ENCODE measurements at places on chromosomes 2 and 18. TPM values are rescaled to one million over a fixed set of nuclear protein-coding genes. Genes with fewer than 3 reads are reported as not detected.
A peak's percentile ranks its signal among the peaks of the same experiment; 100 is the strongest.

The EVX2 gene
- not detected for total RNA-seq

The CABLES1 gene
- 24.9 TPM for total RNA-seq

The NOL4 gene
- total RNA-seq: 0.67 TPM

GRCh38 chr2:201769666-201770373, 10.9 kb downstream of the ALS2 start:
- peaks cover 2% of the 10 kb centered on the region for H3K4me1 ChIP-seq
- peaks cover 7% of the 10 kb centered on the region for H3K36me3 ChIP-seq
- H3K4me3 ChIP-seq: no peak overlapping the region

DNA sequence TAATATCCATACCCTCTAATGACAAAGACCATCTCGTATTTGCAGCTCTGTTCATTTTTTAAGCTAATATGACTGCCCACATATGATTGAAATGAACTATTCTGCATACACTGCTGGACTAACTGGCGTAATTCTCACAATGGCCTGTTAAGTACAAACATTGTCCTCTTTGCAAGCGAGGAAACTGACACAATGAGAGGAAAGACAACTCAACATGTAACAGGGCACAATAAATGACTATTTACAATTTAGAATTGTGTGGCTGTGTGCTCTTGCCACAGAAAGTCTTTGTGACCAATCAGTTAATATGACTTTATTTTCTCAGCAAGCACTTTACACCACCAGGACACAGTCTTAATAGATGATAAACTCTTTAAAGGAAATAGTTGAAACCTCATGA, 498.0 kb downstream of the CNTNAP5 start:
- H3K27ac ChIP-seq: peak overlapping the region; percentile 25
- H3K36me3 ChIP-seq: no peaks in the 10 kb centered on the region
- H3K4me3 ChIP-seq: no peak overlapping the region
- H3K27me3 ChIP-seq: no peaks in the 10 kb centered on the region

- peaks cover 4% of the 10 kb centered on the region for H3K4me1 ChIP-seq
- no peak overlapping the region for H3K27ac ChIP-seq
- no peak for DNase-seq
These were observed 100.1 kb upstream of the MAP4K4 start for GRCh38 chr2:101597347-101597944.

- peaks cover 8% of the 10 kb centered on the region for H3K4me1 ChIP-seq
- no peaks in the 10 kb centered on the region for H3K27me3 ChIP-seq
- H3K27ac ChIP-seq: no peak overlapping the region
- H3K36me3 ChIP-seq: peaks cover 3% of the 10 kb centered on the region
These were observed 521.8 kb upstream of the ID2 start for GRCh38 chr2:8159966-8160603.

DNA sequence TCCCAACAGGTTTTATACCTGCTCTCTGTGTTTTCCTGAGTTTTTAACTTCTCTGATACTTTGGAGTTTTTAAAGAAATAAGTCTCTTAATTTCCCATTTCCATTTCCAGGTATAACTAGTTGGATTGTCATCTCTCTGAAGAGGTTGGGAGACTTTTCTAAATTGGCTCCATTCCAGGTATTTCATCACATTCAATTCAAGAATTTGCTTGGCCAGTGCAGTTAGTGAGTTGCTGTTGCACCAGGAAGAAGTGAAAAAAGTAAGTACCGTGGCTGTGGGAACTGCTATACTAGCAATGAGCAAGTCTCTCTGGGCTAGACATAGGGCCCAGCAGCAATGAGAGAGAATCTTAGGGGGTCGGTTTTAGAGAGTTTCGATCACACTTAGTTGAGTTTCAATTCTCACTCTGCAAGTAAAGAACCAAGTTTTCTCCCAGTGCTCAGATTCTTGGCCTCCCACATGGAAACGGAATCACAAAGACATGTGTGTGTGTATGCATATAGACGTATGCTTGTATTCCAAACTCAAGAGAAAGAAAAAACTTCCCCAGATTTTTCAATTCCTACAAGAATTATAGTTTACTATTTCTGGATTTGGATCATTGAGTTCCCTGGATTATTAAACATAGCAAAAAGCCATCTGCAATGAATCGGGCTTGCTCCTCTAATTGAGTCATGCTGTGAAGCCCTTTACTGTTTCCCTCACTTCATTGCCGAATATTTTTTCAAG, 894.4 kb downstream of the BCL11A start:
- H3K27me3 ChIP-seq: peaks cover 2% of the 10 kb centered on the region
- H3K4me1 ChIP-seq: no peaks in the 10 kb centered on the region
- DNase-seq: no peak

DNA sequence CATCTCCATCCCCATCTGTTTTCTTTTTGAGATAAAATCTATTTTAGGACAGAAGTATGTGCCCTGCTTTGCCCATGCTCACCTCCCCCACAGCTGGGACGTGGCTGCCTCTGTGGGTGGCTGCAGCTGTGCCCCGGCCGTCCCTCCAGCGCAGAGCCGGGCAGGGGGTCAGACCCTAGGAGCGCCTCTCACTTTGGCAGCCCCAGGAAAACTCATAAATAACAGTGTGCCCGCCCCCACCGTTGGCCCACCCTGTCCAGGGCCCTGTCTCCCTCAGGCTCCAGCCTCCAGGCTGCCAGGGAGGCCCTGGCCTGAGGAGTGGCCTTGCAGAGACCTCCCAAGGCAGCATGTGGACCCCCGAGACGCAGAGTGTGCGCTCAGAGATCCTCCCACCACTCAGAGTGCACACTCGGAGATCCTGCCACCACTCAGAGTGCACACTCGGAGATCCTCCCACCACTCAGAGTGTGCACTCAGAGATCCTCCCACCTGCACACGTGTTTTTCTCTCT, 178.1 kb downstream of the TWIST2 start:
- DNase-seq: no peak
- no peaks in the 10 kb centered on the region for H3K36me3 ChIP-seq
- peaks cover 3% of the 10 kb centered on the region for H3K27me3 ChIP-seq
- H3K4me3 ChIP-seq: no peak overlapping the region

- no peak overlapping the region for H3K27ac ChIP-seq
- no peaks in the 10 kb centered on the region for H3K36me3 ChIP-seq
- no peak for DNase-seq
These were observed 236.8 kb downstream of the GRB14 start for GRCh38 chr2:164384434-164384833.

DNA sequence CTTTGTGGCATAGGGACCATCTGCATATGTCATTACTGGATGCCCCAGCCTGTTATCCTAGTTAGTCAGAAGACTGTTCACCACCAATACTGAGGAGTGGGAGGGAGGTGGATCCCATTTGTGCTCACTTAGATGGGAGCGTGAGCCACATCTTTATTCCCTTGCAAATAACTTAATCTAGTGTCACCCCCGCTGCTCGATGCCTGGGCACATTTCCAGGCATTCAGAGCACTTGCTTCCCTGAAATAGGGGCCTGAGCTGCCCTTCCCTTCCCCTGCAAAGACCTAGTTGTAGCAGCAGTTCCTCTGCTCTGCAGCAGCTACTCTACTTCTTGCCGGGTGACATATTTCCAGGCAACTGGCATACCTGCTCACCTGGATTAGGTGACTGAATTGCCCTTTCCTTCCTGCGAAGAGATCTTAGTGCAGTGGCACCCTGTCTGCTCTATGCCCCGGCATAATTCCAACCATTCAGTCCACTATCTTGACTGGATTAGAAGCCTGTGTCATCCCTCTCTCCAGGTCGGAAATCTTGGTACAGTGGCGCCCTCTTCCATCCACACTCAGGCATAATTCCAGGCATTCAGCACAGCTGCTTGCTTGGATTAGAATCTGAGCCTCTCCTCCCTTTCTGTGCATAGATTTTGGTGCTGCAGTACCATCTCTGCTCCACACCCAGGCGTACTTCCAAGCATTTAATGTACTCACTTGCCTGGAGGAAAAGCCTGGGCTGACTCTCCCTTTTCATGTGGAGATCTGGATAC, 1389.1 kb upstream of the TMEFF2 start:
- H3K36me3 ChIP-seq: no peaks in the 10 kb centered on the region
- no peak overlapping the region for H3K27ac ChIP-seq
- peak; percentile 39 for DNase-seq
- no peaks in the 10 kb centered on the region for H3K4me1 ChIP-seq
- no peak overlapping the region for H3K4me3 ChIP-seq
- no peaks in the 10 kb centered on the region for H3K27me3 ChIP-seq

DNA sequence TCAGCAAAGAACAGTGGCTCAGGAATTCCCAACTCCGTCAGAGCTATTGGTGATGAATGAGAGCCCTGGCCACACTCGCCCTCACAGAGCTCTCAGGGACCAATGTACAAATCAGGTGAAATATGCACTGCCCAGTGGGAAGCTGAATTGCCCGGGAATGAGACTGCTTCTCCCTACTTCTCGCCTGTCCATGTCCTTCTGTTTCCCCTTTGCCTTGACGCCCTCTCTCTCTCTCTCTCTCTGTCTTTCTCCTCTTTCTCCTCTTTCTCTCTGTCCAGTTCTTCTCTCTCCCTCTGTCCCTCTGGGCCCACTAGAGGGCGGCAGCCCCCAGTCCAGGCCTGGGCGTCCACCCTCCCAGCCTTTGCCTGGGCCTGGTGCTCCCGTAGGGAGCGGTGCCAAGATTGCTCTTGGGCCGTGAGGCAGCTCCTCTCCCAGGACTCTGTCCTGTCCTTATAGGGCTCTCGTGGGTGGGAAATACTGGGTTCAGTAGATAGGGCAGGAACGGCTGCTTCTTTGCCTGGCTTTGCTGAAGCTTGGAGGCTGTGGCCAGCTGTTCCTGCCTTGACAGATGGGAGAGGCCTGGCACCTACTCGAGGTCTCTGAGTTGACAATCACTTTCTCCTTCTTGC, 28.4 kb upstream of the PUM2 start:
- H3K36me3 ChIP-seq: no peaks in the 10 kb centered on the region
- no peak overlapping the region for H3K4me3 ChIP-seq
- H3K27ac ChIP-seq: no peak overlapping the region

GRCh38 chr18:72128649-72129048, 415.5 kb downstream of the CBLN2 start:
- no peak for DNase-seq
- H3K36me3 ChIP-seq: no peaks in the 10 kb centered on the region
- no peak overlapping the region for H3K4me3 ChIP-seq

GRCh38 chr18:63192126-63192884, 127.3 kb downstream of the BCL2 start:
- H3K27me3 ChIP-seq: no peaks in the 10 kb centered on the region
- no peak for DNase-seq
- H3K4me1 ChIP-seq: peaks cover 2% of the 10 kb centered on the region
- no peak overlapping the region for H3K27ac ChIP-seq
- no peak overlapping the region for H3K4me3 ChIP-seq

GRCh38 chr2:98775146-98775986, 44.4 kb upstream of the MGAT4A start:
- H3K27ac ChIP-seq: no peak overlapping the region
- H3K36me3 ChIP-seq: peaks cover 4% of the 10 kb centered on the region
- peaks cover 11% of the 10 kb centered on the region for H3K27me3 ChIP-seq
- H3K4me1 ChIP-seq: peaks cover 7% of the 10 kb centered on the region
- no peak overlapping the region for H3K4me3 ChIP-seq

GRCh38 chr2:126668254-126668653, 12.3 kb downstream of the GYPC start:
- H3K36me3 ChIP-seq: peaks cover 25% of the 10 kb centered on the region
- H3K27ac ChIP-seq: no peak overlapping the region
- peaks cover 16% of the 10 kb centered on the region for H3K27me3 ChIP-seq
- peaks cover 27% of the 10 kb centered on the region for H3K4me1 ChIP-seq
- no peak for DNase-seq

Data from endothelial cell (in vitro differentiated cells).